ENCODE measurements at places on chromosomes 12 and 14.

DNA sequence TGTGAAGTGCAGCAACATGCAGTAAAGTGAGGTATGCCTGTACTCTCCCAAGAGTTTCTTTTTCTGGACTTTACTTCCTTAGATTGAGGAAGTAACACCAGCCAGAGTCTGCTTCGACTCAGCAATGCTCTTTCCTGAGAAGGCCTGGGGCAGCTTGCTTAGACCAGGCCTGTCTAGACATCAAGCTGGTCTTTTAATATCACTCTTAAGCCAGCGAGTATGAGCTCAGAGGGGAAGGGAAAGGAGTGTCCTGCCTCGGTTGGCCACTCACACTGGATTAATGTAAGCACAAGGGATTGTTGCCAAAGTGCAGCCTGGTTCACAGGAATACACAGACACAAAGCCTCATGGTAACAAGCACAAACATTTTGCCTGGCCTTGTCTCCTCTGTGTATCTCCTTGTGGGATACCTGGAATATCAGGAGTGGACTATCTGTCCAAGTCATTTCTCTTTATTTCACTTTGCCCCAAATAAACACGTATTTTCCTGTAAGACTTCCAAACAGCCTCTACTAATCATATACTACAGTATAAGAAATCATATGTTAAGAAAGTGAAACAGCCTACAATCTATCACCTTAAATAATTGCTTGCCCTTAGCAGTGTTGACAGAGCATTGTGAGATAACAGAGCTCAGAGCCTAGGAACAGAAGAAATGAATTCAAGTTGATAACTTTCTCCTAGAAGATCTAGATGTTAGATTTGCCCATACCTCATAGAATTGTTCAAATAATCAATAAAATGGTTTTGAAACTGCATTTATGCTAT is 121.2 kb upstream of the DAAM1 start:
- DNase-seq: no peak

DNA sequence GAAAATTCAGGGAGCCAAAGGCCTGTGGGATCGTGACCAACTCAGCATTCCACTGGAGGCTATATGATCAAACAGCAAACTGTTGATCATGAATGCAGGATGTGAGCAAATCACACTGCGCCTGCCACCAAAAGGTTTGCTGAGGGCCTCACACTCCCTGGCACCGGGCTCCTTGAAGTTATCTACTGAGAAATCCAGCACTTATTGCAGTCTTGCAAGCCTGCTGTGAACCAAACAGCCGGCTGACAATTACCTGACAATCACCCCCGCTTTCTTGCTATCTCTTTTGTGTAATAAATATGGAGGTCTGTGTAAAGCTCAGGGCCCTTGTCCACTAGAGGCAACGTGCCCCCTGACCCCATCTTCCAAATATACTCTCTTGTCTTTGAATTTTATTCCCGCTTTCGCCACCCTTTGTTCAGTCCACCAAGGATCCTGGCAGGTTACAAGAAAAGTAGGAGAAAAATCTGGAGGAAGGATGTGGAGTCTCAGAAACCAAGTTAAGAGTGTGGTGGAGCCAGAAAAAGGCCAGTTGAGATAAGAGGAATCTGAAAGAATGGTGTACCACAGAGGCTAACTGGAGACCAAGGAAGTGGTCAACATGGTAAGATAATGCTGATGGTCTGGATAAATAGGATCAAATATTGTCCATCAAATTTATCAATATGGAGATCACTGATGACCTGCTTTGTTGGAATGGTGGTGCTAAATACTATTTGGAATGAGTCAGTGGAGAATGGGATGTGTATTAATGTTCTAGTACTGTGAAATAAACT is 229.2 kb downstream of the ALX1 start:
- DNase-seq: no peak

DNA sequence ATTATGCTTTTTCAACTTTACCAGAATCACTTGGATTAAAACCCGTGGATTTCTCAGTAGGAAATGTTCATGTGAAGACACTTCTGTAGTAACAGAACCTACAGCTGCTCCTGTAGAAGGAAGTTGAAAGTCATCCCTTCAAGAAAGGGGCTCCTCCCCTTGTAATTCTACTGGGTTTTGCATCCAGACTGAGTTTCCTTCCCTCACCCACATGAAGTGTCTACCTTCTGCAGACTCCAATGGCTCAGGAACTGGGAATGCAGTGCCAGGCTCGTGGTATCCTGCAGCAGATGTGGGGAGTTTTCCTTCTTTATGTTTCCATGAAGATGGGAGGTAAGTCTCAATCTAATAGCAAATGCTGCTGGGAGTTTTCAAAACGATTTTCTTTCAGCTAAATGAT is 7.9 kb upstream of the OR10G2 start:
- DNase-seq: no peak

DNA sequence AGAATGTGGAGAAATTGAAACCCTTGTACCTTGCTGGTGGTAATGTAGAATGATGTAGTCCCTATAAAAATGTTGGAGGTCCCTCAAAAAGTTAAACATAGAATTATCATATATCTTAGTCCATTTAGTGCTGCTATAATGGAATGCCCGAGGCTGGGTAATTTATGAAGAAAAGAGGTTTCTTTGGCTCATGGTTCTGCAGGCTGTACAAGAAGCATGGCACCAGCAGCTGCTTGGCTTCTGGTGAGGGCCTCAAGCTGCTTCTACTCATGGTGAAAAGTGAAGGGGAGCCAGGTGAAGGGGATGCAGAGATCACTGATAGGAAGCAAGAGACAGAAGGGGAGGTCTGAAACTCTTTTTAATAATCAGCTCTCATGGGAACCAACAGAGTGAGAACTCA is 233.9 kb downstream of the ADGRD1 start:
- DNase-seq: no peak

GRCh38 chr14:91573894-91574837 is 64.1 kb upstream of the PPP4R3A start:
- peak; percentile 70 for DNase-seq

GRCh38 chr12:5148880-5149279 is 105.2 kb downstream of the KCNA5 start:
- DNase-seq: no peak

DNA sequence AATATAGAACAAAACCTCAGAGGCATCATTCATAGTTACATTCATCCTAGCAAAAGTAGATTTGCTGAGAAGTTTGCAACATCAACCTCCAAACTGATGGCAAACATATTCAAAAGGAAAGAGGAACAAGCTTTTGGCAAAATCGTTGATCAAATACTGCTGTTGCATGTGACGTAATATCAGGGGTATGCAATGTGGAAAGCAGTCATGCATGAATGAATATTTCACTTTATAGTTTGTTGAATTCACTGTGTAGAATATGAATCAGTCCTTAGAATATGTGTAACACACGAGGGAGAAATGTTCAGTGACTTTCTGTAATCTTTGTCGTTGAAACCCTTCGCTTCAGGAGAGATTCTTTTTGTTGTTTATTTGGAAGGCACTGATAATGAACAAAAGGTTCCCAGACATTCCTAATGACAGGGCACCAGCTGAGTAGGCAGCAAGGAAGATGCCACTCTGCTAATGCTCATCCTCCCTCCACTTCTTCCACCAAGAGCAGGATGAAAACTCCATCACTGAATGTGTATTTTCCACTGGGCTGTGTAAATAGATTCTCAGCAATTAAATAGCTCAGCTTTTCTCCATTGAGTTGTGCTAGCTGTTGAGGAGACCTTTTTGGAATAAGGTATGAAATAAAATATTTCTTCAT is 126.1 kb downstream of the PELI2 start:
- no peak for DNase-seq

- no peak for DNase-seq
Measured at GRCh38 chr14:62662811-62663455, 382.3 kb downstream of the KCNH5 start.

DNA sequence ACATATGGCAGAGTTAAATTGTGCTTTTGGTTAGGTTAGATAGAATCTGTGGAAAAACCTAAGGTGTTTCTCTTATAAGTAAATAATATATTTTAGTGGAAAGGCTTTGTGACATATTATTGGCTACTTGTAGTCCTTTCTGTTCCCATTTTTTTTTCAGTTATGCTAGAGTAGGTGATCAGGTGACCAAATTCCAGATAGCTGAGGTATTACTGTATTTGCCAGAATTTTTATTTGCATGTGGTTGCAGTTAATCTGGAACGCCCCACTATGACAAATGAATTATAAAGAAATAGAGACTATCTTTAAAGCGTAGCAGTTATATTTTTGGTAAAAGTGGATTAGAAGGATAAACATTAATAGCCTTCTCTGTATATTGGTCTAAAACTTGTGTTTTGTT is 52.0 kb downstream of the ARHGAP5 start:
- DNase-seq: no peak

- DNase-seq: no peak
Measured at GRCh38 chr12:39443929-39444209, 949 bp upstream of the KIF21A start.

DNA sequence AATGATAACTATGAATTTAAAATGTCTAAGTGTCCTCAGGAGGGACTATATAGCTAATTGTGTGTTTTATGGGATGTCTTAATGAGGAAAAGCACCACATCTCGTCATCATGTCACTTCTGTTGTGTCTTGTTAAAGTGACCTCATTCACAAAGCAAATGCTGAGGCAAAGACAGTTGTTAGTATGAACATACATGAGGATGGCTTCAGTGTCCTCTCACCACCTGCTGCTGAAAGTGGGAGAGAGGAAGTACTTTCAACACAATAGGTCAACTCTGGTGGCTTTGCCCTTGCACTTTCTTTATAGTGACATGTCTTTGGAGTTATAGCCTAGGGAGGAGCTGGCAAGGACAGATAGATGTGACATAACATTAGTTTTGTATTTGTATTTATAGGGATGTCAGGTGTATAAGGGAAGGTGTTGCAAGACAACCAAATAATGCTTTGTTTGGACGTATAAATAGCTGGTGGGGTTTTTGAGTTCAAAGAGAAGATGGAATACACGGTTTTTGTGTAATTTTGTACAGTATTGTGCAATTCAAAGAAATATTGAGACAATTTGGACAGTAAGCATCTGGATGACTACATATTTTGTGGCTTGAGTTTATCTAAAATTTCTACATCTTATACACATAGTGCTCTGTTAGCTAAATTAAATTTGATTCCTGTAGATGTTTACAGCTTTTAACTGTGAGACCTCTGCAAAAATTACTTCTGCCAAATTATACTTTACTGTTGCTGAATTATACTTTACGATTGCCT is 131.7 kb upstream of the ATP2B1 start:
- no peak for DNase-seq

DNA sequence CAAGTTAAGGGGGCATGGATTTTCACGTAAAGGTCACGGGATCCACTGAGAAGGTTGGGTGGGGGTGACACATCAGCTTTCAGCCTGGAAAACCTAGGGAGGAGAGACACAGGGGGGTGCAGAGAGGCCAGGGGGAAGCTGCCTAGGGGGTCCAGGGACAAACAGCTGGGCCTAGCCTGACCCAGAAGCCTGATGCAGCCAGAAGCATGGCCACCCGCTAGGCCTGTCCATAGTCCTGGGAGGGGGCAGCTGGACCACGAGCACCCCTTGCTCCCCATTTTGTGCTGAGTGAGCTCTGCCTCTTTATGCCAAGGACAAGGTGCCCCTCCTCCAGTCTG is 322.7 kb upstream of the RTL1 start:
- DNase-seq: no peak

- no peak for DNase-seq
Measured at GRCh38 chr12:131082290-131083194, 128.8 kb downstream of the ADGRD1 start.

GRCh38 chr14:95364481-95365209 is 44.9 kb upstream of the CLMN start:
- DNase-seq: no peak

- DNase-seq: no peak
Measured at GRCh38 chr12:81143057-81143456, 65.2 kb downstream of the ACSS3 start.

GRCh38 chr12:109246221-109246620 is 62.9 kb downstream of the FOXN4 start:
- no peak for DNase-seq

GRCh38 chr12:29695026-29695425 is 88.7 kb downstream of the TMTC1 start:
- no peak for DNase-seq

DNA sequence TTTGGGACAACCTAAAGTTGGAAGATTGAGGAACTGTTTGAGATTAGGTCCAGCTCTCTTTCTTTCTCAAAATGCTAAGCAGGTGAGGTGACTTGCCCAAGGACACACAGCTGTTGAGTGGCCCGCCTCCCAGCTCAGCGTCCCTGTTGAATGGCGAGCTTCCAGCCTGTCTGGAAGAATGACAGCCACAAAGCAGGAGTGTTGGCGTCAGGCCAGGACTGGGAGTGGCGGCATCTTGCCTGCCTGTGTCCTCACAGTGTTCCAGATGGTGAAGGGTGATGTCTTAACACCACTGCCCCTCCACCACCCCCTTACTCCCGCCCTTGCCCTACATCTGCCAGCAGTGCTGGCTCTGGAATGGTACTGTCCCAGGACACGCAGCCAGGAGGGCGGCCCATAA is 4.4 kb upstream of the CEBPE start:
- no peak for DNase-seq

DNA sequence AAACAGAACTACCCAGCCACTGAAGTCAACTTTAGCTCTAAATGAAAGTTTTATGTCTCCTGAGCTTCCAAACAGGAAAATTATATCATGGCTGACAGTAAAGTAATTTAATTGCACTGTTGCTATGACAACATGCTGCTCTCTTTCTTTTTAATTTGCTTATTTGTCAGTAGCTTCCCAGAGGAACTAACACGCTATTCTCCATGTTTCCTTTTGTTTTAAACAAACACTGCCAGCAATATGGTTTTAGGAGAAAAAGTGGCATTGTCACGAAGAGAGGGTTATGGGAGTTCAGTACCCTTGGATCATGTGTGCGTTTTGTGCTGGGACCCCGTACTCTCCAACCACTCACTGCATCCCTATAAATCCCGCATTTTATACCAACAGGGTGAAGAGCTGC is 1.9 kb downstream of the FOXN3 start:
- no peak for DNase-seq

- no peak for DNase-seq
Measured at GRCh38 chr12:47077206-47078085, 2.0 kb upstream of the PCED1B start.

- peak; percentile 30 for DNase-seq
Measured at GRCh38 chr14:24806061-24806678, 172.2 kb upstream of the GZMB start.

DNA sequence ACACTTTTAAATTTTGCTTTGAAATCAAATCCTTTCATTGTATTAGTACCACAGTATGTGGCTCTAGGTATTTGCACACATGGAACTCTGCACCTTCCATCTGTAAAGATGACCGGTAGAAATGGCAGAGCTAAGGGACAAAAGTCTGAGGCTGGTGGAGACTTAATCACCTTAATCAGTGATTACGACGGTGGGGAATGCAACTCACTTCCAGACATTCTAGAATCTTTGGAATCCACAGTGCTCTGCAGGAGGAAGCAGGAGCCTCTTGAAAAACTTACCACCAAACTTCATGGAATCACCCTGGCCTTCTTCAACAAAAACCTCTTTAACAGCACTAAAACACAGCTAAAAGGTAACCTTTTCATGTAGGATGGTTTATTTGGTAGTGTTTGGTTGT is 3.9 kb upstream of the DACT1 start:
- DNase-seq: no peak

- no peak for DNase-seq
Measured at GRCh38 chr12:90368081-90368480, 586.9 kb downstream of the CCER1 start.

- no peak for DNase-seq
Measured at GRCh38 chr12:45010059-45010458, 40.8 kb downstream of the DBX2 start.

GRCh38 chr12:57191410-57191809 is 25.2 kb upstream of the NXPH4 start:
- DNase-seq: no peak

- no peak for DNase-seq
Measured at GRCh38 chr12:129826273-129826672, 77.6 kb downstream of the TMEM132D start.

- no peak for DNase-seq
Measured at GRCh38 chr12:103105971-103106597, 148.6 kb downstream of the ASCL1 start.
